CD4-positive, alpha-beta T cell treated with Interleukin-12 subunit alpha and Interleukin-12 subunit beta, for 1 hour (primary cell): ENCODE measurements at places on chromosomes 11 and 22.

GRCh38 chr22:31106001-31106571 is 1.3 kb downstream of the SELENOM start:
- DNase-seq, result no peak

- DNase-seq, result no peak
Measured at GRCh38 chr22:20646415-20646814, 127.5 kb upstream of the SERPIND1 start.

DNA sequence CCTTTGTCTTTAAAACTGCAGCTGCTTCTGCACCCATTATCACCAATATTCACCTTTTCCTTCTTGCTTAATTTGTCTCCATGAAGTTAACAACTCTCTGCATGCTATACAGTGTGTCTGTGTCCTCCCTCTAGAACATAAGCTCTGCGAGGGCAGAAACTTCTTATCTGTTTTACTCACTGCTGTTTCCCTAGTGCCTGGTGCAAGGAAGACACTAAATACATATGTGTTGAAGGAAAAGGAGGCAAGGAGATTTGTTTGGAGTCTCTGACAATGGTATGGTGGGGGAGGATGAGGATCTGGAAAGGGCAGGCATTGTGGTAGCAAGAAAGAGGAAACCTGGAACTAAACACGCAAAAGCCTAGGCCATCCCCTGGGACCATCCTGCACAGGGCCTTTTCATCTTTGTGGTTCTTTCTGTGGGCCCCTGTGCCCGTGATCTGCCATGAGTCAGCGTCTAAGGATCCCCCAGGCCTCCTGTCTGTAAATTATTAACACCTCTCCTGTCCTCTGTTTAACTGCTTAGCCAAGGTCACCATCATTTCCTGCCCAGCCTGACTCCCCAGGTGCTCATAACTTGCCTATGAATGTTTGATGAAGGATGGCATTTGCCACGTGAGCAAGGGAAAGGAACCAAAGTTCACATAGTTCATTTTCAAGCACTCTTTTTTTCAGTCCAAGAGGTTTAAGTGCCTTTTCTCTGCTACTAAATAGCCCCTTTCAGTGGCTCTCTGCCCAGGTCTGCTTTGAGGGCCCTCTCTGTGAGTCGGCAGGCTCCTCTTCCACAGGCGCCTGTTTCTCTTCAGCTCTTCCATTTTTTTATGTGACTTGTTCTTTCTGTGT is 131.1 kb downstream of the RASSF10 start:
- no peak for DNase-seq

DNA sequence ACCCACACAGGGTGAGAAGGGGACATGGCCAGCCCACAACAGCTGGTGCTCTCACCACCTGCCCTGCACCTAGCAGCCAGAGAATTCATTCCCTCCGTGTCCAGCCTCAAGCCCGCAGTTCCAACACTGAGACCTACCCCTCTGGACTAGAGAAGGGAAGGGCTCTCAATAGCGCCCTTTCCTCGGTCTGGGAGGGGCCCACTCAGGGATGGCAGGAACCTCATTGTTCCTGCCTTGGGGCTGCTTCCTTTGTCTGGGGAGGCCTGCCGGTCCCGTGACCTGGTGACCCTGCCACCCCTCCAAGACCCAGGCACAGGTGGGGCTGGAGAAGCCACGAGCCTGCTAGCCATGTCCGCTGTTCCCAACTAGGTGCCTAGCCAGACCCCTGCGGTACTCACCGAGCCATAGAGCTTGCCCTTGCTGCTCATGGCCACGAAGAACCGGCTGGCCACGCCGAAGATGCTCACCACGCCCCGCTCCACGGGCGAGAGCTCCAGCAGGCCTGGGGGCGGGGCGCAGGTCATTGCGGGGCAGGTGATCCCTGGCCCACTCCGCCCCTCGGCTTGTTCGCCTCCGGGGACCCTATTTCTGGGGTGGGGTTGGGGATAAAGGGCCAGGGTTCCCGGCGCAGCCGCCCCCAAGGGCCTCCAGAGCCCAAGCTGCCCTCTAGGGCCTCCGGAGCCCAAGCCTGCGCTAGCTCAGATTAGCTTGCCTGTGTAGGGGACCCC is 1.4 kb downstream of the FGF4 start:
- DNase-seq, result no peak

GRCh38 chr22:42893371-42894150 is 36.5 kb upstream of the ARFGAP3 start:
- DNase-seq, result peak; percentile 31

DNA sequence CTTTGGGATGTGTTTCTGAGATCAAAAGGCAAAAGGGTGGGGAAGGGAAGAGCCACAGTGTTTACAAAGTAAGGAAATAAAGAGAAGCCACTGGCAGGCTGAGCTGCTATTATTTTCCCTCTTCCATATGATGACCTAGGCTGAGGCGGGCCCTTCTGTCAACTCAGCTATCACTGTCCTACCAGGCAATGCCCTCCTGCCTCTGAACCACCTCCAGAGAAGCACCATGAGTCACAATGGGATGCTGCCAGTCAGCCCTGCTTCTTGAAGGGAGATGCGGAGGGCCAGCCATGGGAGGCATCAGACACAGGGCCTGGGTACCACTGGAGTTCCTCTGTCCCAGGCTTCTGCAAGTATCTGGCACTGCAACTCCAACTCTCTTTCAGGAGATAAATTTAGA is 107.9 kb upstream of the BID start:
- DNase-seq, result no peak

GRCh38 chr11:87030458-87031054 is 7.2 kb upstream of the TMEM135 start:
- DNase-seq, result peak; percentile 21

DNA sequence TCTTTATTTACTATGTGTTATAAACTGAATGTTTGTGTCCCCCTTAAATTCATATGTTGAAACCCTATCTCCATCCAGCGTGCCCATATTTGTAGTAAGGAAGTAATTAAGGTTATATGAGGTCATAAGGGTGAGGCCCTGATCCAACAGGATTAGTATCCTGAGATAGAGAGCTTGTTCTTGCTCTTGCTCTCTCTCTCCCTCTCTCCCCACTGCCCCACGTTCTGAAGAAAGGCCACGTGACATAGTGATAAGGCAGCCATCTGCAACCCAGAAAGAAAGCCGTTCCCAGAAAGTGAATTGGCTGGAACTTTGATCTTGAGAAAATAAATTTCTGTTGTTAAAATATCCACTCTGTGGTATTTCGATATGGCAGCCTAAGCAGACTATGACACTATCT is 212.5 kb downstream of the SWAP70 start:
- DNase-seq, result no peak

DNA sequence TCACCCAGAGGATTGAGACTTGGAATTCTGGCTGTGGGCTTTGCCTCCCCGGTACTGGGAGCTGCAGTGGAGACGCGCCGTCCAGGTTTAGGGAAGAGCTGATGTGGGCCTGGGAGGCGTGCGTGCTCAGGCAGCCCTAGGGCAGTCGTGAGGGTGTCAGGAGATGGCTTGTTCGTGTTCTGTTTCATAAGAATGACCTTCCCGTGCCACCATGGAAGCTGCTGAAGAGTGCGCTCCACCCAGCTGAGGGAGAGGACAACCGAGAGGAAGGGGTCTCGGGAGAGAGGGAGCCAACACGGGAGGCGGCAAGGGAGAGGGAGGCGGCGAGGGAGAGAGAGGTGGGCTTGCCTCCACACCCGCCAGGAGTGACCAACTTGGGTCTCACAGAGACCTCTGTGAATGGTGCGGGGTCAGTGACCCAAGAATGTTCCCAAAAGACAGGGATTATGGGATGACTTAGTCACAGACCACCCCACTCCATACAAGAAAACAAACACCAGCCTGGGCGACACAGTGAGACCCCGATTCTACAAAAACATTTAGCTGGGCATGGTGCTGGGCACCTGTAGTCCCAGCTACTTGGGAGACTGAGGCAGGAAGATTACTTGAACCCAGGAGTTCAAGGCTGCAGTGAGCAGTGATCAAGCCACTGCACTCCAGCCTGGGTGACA is 14.7 kb upstream of the TRMU start:
- DNase-seq, result no peak

DNA sequence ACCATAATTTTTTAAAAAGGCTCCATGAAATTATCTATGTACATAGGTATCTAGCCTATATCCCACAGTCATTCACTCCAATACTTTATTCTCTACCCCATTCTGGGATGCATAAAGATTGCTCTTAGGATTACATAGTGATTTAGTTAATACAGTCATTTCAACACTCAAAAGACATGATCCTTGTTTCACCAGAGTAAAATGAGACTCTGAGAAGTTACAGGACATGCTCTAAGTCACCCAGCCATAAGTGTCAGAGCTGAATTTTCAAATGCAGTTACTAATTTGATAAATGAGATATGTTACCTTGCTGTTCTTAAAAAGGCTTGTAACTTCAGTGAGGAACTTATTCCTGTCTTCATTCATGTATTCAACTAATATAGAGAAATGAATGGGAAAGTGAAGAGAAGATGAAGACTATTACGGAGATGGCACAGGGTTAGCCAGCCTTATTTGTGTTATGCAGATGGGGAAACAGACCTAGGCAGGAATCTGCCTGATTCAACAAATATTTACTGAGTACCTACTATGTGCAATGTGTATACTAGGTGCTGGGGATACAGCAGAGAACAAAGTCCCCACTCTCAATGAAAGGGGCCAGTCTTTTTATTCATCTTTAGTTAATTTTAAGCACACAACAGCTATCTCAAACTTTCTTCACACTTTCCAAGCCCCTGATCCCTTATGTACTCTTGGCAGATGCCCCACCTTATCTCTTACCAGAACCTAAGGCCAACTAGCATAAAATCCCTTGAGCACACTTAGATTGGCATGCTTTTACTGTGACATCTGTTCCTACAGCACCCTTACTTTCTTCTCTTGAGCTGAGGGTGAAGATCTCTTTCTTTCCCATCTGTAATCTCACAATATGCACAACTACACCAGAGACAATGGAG is 21.6 kb downstream of the MAPK1 start:
- no peak for DNase-seq

- DNase-seq, result no peak
Measured at GRCh38 chr11:58617976-58618557, 4.4 kb upstream of the CNTF start.

DNA sequence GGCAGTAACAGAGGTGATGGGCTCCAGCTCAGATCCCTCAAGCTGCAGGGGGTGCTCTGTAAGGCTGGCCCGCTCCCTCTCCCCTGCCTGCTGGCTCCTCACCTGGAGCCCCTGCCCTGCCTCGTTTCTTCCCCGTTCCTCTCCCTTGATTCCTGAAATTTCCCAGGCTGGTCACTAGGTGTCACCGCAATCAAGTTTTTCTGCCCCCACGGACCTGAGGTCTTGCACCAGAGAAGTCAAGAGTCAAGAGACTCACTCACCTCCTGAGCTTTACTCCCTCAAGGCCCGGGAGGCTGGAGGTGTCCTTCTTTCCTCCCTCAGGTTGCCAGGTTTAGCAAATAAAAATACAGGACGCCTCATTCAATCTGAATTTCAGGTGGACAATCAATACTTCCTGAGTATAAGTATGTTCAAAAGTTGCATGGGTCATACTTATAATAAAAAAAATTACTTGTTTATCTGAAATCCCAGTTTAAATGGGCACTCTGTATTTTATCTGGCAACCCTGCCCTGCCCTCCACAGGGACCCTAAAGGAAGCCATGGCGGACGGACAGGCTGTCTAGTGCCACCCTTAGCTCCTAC is 69.2 kb downstream of the SCUBE1 start:
- peak; percentile 61 for DNase-seq

- no peak for DNase-seq
Measured at GRCh38 chr11:772429-773390, 4.6 kb downstream of the GATD1 start.

- DNase-seq, result no peak
Measured at GRCh38 chr11:23313001-23313400, 452.7 kb upstream of the CCDC179 start.

DNA sequence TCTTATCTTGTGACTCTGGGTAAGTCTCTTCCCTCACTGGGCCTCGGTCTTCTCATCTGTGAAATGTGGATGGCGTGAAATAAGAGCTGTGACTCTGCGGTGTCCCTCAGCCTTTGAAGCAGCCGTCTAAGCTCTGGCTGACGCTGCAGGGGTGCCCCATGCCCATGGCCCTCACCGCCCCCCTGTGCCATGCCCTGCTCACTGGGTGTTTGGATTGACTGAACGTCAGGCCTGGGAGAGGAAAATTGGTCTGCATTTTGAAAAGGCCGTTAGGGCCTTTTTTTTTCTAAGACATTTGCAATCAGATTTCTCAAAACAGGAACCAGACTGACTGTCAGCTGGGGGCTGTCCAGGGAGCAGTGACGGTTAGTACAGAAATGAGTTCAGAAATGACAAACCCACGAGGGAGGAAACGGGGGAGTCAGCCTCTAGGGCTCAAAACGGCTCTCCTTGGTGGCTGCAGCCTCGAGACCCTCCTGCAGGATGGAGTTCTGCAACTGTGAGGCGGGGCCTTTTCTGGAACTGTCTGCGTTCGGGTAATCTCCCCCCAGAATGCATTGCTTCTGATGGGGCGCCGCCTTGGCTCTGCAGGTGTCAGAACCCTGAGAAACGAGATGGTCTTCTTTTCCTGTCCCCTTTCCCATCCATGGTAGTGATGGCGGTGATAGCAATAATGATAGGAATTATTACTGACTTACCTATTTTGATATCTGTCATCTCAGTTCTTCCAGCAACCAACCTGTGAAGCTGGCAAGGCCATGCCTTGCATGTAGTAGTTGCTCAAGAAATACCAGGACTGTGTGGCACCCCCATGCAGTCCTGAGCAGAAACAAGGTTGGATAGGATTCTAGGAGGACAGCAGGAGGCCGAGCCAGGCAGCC is 2.0 kb downstream of the GRK2 start:
- DNase-seq, result peak; percentile 70

DNA sequence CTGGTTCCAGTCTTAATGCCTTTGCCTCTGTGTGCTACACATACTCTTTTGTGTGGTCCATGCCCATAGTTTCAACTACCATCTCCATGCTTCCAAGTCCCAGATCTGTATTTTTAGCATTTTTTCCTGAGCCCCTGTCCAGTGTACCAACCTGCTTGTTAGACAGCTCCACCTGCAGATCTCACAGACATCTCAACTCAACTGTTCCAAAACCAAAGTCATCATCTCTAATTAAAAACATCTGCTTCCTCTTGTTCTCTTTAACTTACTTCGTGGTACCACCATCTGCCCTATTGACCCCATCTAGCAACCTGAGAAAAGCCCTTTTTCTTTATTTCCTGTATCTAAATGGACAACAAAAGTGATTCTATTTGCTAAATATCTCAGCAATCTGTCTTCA is 8.6 kb upstream of the KMT2A start:
- DNase-seq, result no peak

DNA sequence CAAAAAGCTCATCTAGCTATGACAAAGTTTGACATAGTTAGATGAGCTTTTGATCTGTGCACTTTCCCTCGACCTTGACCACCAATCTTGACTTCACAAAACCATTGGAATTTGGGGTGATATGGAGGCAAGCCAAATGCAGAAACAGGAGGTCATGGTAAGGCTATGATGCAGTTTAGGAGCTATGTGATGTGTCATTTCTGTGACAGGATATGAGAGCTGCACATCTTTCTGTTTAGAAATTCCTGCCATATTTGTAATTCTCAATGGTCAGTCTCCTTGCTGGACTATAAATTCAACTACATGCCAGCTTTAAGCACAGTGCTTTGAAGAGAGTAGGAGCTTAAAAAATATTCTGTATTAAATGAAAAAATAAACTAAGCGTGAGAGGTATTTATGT is 12.9 kb downstream of the OR51B6 start:
- no peak for DNase-seq
